ENCODE measurements at places on chromosomes 3 and 15.

GRCh38 chr3:184597829-184598573 lies 36.4 kb downstream of the EPHB3 start:
- no peak for DNase-seq

- DNase-seq = no peak
These were observed 20.9 kb downstream of the PIK3R4 start for GRCh38 chr3:130725746-130726145.

- no peak for DNase-seq
These were observed 60.6 kb upstream of the RPL35A start for GRCh38 chr3:197889204-197889930.

DNA sequence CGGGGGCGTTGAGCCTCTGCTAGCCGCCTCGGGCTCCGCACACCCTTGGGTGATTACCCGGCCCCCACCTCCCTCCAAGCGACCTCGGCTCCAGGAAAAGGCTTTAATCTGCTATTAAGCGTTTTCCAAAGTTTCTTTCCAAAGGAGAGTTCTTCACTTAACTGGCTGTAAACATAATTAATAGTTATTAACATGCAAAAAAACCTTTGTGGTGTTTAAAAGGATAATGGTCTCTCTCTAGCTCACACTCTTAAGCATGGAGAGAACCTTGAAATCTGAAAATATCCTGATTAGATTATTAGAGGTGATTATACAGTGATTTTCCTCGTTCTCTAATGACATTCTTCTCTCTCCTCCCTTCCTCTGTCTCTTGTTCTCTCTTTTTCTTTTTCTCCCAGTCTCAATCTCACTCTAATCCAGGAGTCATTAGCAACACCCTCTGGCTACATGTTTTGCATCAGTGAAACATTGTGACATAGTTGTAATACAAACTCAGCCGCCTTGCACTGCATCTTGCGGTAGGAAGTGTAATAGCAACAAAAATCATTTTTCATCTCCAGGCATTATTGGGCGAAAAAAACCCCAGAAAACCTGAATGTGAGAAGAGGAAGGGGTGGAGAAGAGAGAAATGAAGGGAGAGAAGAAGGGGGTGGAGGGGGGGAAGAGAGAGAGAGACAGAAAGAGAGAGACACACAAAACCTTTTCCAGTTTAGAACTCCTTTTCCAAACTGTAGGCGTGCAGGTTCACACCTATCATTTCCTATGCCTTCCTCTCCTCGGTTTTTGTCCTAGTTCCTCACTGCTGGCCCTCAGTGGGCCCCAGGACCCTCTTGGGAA lies 24.4 kb downstream of the NR2F2 start:
- DNase-seq = no peak

DNA sequence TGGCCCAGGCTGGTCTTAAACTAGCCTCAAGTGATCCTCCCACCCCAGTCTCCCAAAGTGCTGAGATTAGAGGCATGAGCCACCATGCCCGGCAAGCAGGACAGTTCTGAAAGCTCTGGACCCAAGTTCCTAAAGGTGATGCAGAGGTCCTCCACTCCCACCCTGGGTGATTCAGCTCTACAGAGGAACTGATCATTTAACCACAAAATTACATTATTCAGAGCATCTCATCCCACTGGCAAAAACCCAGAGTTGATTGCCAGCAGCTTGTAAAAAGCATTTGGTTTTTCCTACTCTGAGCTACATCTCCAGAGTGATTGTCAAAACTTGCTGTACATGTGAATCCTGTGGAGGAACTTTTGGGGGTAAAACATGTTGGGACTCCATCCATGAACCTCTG lies 60.2 kb downstream of the SLTM start:
- no peak for DNase-seq

DNA sequence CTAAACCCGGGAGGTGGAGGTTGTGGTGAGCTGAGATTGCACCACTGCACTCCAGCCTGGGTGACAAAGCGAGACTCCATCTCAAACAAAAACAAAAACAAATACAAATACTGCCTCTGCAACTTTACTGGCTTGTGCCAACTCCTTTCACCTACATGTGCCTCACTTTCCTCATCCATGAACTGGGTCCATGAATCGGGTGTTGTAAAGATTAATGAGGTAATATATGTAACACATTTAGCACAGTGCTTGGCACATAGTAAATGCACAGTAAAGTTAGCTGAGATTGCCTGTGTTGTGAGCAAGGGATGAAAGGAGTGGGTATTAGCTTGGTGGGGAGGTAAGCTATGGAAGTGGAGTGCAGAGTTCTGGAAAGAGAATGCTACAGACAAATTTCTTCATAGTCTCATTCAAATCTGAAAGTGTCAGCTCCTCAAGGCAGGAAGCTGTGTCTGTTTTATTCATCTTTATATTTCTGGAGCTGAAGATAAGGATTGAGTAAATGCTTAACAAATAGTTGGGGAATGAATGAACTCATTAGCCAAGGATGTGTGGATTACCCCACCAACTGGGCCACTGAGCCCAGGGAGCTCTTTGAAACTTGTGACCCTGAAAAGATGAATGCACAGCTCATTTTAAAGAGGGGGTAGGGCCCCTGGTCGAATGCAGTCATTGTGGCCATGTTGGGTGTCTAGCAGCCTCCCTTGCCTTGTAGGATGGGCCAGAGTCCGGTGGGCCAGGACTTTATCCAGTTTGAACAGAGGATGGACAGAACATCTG lies 7.7 kb upstream of the CDCP1 start:
- DNase-seq = no peak

DNA sequence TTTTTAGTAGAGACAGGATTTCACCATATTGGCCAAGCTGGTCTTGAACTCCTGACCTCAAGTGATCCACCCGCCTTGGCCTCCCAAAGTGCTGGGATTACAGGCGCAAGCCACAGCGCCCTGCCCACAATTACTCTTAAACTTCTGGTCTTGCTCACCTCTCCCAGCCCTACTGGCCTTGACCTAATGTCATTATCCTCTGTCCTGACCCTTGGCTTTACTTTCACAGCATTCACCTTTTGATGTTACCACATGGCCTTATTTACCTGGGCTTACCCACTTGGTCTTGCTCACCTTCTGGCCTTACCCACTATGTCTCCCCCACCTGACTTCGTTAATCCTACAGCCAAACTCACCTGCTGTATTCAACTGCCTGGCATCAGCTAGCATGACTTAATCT lies 105.9 kb downstream of the IL12A start:
- DNase-seq = no peak

DNA sequence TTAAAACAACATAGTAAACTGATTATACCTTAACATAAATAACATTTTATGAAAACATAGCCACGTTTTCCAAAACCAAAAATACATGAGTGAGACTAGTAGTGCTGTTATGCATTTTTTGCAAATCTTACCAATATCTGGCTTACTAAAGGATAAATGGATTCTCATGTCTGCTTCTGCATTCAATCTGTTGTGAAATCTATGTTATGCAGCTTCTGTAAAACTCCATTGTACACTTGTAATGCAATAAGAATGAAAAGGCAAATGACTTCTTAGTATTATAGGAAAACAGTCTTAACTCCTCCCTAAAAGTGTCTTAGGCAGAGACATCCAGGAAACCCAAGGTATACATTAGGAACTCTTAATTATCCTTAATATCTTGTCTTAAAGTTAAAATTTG lies 330.9 kb upstream of the THBS1 start:
- no peak for DNase-seq

DNA sequence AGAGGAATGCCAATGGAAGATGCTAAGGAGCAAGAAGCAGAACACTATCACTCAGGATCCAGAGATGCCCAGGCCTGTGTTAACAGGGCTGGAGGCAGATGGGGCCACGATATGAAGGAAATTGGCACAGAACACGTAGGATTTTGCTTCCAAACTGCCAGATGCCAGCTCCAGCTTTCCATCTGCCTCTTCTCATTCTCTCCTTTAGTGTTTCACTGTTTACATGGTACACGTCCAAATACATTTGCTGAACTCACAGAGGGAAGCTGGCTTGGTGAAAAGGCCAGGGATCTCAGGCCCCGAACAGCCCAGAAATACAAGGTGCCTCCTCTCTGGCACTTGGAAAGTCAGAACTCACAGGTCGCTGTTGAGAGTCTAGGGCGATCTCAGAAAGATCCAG lies 187.0 kb downstream of the NTRK3 start:
- DNase-seq = no peak
